ENCODE measurements at places on chromosomes 12 and 14.

- DNase-seq = no peak
Measured at GRCh38 chr14:22622255-22622654, 21.9 kb downstream of the OR6J1 start.

GRCh38 chr12:52681526-52682380 is 1.5 kb upstream of the KRT1 start:
- no peak for DNase-seq

GRCh38 chr12:53856132-53856531 is 82.5 kb upstream of the HOXC13 start:
- no peak for DNase-seq

DNA sequence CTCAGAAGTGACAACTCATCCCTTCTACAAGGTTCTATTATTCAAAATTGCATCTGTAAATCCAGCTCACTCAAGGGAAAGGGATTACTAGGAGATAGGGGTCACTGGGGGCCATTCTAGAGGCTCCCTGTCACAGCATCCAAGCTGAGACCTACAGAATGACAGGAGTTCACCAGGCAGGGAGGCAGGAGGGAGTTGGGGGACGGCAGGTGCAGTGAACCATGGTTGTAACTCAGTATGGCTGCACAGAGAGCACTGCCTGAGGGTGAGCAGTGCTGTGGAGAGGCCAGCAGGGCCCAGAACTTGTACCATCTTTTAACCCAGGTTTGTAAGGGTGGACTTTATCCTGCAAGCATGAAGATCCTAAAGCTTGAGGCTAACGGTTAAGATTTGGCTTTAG is 37.9 kb upstream of the SINHCAF start:
- no peak for DNase-seq

DNA sequence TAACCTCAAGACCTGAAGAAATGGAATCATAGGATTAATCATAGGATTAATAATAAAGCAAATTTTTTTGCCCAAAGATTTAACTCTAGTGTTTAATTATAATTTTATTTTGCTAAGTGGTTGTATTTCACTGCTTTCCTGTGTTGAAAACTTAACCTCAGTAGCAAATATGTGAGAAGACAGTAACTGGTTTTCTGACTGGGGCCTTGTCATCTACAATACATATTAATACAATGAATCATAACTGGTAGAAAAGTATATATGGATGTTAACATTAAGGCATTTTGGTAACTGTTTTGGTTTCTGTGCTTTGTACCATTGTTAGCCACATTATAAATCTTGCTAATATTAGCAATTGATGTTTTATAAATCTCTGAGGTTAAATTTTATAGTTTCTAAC is 92.2 kb downstream of the ACSS3 start:
- DNase-seq = no peak

GRCh38 chr12:58703866-58704265 is 216.4 kb downstream of the LRIG3 start:
- DNase-seq = no peak

DNA sequence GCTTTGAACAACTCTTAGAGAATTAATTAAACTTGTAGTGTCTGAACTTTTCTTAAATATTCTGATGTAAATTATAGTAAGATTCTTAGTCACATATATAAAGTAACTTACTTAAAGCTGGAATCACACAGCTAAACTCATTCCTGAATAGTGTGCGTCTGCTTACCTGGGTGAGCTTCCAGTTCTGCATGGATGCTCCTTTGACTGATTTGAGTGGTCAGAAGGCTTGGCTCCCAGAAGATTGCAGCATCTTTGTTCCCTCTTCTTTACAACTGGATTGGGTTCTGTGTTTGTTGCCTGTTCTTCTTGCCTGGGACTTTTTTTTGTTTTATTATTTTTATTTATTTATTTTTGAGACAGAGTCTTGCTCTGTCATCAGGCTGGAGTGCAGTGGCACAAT is 66.5 kb upstream of the ASPG start:
- no peak for DNase-seq

- DNase-seq = no peak
Measured at GRCh38 chr12:26112232-26112631, 12.6 kb downstream of the BHLHE41 start.

GRCh38 chr12:56695327-56696101 is 7.4 kb upstream of the PTGES3 start:
- no peak for DNase-seq

GRCh38 chr12:6363330-6364043 is 11.9 kb downstream of the SCNN1A start:
- no peak for DNase-seq

DNA sequence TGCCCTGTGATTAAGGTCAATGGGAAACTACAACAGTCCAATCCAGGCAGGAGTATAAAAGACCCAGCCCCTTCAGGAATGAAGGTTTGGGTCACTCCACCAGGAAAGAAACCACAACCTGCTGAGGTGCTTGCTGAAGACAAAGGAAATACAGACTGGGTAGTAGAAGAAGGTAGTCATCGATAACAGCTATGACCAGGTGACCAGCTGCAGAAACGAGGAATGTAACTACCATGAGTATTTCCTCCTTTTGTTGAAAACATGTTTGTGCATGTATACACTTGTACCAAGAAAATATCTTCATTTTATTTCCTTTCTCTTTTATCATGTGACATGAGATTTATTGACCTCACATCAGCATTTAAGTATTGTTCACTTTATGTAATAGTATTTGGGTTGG is 409.1 kb downstream of the FOXG1 start:
- DNase-seq = no peak

DNA sequence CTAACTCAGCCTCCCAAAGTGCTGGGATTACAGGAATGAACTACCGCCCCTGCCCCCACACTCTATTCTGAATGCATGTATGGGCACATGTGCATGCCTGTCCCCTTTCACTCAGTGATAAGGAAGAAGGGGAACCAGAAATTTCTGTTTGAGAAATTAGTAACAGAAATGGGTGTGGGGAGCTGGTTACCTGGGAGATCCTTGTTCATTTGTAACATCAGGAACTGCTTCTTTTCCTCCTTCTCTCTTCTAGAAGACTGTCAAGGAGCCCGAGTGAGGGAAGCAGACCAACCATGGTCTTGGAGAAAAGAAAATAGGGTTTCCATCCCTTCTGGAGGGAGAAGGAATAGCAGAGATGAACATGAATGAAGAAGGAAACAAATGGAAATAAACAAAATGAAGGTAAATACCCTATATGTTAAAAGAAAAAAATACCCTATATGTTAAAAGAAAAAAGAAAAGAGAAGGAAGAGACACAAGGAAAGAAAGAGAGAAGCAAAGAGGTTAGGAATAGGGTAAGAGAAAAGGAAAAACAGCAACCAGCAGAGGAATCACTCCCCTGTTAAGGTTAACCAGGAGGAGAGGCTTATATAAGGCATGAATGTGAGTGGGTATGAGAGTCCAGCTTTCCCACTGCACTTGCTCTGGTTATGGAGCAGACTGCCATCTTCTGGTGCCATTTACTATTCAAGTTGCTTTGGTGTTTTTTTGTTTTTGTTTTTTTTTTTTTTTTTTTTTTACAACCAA is 3.3 kb downstream of the PPP1R3E start:
- no peak for DNase-seq

GRCh38 chr12:87074781-87075180 is 818.6 kb upstream of the MGAT4C start:
- no peak for DNase-seq

DNA sequence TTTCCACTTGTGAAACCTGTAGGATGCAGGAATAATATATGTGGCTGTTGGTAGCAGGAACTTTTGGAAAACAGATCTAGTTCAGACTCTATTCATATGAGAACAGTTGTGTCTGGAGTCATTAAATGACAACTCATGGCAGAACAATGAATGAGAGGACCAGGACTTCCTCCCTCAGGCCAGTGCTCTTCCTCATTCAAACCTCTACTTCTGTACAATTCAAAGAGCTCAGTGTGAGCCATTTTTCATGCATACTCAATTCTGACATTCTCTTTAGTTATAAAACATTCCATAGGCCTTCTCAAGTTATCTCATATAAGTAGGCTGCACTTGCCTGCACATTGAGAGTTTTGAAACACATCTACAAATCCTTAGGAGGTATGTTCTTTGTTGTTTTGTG is 1526.6 kb upstream of the FLRT2 start:
- no peak for DNase-seq

DNA sequence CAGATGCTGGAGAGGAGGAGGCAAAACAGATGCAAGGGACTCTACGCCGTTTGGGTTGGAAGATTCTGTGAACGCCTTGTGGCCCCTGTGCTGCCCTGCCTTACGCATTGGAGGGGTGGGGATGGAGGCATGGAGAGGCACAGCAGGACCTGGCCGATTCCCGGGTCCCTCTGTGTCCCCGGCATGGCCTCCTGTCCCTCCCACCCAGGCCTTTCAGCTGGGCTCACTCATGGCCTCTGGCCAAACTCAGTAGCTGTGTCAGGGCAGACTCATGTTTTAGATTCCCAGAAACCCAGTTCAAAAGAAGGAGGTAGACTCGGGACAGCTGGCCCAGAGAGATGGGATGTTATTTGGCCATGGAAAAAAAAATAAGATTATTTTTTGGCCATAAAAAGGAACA is 40.1 kb downstream of the TESC start:
- DNase-seq = no peak

GRCh38 chr12:27289414-27289813 is 43.2 kb upstream of the BMAL2 start:
- no peak for DNase-seq

DNA sequence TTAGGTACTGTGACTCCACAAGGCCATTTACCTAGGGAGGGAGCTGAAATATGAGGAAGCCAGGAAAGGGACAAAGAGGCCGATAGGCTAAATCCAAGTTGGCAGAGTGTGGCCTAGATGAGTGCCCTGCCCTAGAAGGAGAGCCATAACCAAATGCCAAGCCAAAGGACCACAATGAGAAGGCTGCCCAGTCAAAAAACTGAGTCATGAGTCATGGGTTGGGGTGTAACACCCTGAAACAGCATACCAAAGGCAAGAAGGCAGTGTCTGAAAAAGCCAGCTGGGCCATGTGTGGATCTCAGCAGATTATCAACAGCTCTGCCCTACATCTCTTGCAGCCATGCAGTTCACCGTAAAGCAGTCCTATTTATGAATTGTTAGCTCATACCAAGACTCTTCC is 171.7 kb downstream of the PHLDA1 start:
- DNase-seq = no peak

DNA sequence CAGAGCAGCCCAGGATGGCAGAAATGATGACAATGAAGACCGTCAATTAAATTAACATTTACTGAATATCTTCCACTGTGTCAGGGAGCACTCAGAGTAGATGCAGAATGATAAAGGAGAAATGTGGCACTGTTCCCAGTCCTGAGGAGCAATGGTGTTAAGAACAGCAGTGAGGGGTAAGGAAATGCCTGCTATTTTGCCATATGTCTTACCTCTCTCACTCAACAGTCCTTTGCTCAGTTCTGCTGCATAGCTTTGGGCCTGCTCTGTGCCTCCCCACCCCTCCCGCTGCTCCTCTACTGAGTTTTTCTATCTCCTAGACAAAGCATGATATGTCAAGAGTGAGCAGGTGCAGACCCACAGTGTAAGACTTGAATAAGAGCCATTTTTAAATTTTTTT is 318.8 kb downstream of the NAV3 start:
- DNase-seq = no peak

- DNase-seq = no peak
Measured at GRCh38 chr12:57850854-57851430, 4.4 kb upstream of the CTDSP2 start.

DNA sequence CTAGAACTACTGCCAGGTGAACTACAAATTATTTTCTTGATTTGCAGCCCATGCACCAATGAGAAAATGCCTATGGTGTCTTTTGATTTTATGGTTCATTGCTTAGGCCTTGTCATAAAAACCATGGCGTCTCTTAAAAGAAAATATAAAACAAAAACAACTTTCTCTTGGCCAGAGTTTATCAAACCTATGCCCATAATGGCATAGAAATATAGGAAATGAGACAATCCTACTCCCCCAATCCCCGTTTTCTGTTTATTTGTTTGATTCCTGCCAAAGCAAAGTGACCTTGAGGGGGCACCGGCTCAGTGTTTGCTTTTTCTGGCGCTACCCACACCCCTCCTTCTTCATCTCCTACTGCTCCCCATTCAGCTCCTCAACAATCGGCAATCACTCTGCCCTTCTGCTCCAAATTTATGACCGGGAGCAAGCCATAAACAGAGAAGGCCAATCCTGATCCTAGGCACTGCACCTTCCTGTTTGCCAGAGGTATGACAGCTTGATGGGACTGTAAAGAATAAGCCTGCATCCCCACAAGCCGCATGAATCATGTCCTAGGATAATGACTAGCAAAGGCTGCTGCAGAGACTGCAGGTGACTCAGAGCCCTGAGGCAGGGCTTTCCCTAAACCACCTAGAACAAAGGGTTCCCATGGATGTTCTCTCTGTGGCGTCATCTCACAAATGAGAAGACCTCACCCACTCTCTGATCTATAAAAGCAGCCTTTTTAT is 874.9 kb downstream of the NRXN3 start:
- no peak for DNase-seq

DNA sequence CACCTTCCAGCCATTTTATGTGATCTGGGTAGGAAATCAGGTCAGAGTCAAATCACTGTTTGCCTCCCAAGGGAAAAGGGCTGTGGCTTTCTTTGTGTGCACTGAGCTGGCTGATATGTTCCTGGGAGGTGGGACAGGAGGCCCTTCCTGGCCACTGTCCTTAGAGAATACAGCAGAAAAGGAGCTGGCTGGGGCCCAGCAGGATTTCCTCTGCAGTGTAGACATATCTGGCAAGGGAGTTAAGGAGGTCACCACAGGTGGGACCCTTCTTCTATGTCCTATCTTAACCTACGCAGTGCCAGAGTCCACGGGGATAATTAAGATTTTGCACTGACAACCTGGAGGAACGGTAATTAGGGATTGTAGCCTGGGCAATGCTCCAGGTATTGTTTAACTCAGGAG is 145.3 kb downstream of the NTF3 start:
- no peak for DNase-seq

DNA sequence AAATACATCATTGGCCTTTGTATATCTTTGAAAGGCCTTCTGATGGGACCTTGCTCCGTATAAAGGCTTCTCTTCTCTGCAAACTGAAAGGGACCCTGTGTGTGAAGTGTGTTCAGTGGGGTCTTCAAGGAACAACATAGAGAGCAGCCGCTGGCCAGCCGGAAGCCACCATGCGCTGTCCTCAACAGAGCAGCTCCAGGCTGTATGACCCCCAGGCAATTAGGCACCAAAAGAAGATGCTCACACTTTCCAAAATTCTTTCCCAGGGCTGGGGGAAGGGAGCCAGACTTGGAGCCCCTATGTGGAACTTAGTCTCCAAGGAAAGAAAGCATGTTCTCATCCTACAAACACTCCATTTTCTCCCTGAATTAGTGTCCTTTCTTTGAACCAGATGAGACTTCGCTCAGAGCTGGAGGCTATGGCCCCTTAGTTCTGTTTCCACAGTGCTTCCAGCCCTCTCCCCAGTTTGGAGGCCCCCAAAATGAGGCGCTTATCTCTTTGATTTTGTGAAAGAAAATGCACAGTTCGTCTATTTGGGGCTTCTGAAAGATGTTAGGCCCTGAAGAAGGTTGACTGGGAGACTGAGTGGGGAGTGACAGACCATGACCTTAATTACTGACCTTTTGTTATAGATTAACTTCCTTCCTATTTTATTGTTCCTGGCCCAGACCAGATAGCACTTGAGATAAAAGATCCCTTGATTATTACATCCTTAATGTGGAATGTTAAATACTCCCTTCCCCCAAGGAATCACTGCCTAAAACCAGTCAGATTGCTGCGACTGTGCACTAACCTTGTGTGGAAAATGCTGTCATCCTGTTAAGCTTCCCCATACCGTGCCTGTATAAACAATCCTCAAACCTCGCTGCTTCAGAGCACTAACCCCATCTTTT is 128.3 kb upstream of the FGD4 start:
- no peak for DNase-seq

- no peak for DNase-seq
Measured at GRCh38 chr12:132190012-132190755, 45.9 kb downstream of the NOC4L start.

- no peak for DNase-seq
Measured at GRCh38 chr12:103326190-103326589, 169.6 kb downstream of the C12orf42 start.

Measured in brain pericyte (primary cell).